Effector memory CD4-positive, alpha-beta T cell (primary cell): ENCODE measurements at places on chromosomes 16 and 17.

GRCh38 chr17:70905796-70906195 lies 736.5 kb downstream of the KCNJ2 start:
- no peak for DNase-seq

DNA sequence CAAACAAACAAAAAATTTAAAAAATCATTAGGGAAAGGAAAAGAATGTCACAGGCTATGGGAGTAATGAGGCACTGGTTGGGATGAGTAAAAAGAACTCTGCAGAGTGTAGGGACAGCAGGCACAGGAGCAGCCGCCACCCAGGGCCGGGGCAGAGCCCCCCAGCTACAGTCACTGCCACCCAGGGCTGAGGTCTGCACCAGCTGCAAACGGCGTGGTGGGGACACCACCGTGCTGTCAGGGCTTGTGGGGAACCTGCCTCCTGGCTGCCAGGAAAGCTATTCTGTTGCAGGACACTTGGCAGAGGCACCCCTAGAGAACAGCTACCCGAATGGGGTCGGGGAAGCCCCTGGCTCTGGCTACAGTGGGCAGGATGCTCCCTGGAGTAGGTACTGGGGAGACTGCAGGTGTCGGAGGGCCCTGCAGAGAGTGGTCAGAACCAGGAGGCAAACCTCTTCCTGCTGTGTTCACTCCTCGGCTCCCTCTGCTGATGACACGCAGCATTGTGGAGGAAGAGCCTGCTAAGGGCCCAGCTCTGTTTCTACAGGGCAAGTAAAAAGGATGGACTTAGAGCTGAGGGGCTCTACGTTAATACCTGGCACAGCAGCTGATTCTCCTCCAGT lies 32.3 kb upstream of the CAPN15 start:
- DNase-seq = no peak

DNA sequence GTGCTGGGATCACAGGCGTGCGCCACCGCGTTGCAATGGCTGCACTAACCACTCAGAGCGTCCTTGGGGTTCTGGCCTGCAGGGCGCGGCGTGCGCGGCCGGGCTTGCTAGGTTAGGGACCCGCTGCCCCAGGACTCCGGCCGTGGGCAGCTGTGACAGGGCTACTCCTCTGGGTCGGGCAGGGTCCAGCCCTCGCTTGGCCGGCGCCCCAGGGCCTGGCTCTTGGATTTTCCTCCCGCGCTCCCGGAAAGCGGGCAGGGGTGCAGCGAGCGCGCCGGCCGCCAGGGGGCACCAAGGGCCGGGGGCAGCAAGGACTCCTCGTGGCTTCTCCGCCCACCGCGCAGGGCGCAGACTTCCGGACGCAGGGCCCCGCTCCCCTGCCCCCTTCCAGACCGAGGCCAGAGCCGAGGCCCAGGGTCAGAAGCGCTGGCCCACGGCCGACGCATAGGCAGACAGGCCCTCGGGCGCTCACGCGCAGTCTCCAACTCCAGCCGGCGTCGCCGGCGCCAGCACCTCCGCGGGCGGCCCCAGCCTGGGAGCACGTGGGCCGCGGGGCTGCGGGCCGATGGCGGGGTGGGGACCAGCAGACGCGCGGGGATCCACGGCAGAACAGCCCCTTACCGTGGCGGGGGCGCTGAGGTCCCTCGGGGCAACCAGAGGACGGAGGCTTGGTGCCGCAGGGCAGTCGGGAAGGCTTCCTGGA lies 355 bp downstream of the TLE7 start:
- DNase-seq = no peak

DNA sequence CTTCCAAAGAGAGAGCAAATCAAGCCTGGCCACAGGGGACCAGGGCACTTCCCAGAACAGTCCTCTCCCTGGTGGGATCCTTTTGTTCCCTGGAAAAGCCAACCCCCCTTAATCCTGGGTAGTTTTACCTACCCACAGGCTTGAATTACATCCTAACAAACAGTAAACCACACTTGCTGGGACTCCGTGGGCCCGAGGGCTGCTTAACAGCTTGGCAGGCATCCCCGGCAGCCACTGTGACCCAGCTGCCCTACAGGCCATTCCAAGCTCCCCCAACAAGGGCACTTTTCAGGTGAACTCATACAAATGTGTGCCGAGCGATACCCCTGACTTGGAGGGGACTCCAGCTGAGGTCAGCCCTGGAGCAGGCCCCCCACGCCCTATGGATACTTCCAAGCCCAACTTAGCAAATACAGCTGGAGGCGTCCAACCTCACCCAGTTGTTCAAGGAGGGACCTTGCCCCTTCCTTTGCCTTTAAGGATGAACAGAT lies 26.4 kb downstream of the ADCY9 start:
- DNase-seq = no peak

- DNase-seq = no peak
Measured at GRCh38 chr17:82053556-82054263, 2.0 kb downstream of the GPS1 start.

- no peak for DNase-seq
Measured at GRCh38 chr16:89410794-89411309, 79.5 kb downstream of the ANKRD11 start.

DNA sequence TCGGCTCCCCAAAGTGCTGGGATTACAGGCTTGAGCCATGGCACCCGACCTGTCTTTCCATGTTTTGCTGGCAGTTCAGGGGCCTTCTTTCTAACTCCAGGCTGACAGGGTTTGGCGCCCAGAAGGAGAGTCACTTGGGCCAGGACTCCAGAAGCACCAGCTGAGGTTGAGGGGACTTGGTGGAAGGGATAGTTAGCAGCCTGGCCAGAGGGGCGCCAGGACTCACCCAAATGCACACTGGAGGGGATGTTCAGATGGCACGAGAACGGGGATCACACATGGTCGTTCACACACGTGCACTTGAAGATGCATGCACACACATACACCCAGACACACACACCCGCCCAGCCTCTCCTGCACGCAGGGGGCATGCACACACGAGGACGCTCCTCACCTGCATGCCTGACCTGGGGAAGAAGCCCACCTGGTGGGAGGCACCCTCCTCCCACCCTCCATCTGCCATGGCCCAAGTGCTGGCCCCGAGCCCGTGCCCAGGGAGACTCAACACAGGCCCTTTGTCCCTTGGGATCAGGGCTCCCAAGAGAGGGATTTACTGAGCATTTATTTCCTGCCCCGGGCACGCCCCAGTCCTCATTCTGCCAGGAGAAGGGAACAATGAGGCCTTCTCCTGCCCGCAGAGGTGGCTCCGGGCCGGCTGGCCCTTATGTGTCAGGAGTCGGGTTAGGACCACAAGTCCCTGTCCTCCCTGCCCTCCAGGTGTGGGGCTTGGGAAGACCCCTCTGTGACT lies 2.3 kb upstream of the PRSS21 start:
- no peak for DNase-seq

GRCh38 chr17:10051112-10051511 lies 146.0 kb upstream of the RCVRN start:
- no peak for DNase-seq

DNA sequence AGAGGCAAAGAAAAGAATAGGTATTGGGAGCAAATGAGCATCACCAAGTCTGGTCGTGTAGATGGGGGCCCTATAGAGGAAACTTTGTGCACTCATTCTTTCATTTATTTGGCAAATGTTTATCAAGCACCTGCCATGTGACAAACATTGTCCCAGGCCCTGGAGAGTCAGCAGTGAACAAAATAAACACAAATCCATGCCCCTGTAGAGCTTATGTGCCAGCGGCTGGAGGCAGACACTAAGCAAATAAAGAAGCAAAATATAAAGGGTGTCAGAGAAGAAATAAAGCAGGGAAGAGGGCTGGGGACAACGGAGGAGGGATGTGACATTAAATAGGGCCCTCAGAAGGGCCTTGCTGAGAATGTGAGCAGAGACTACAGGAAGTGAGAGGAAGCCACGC lies 45.5 kb downstream of the KATNIP start:
- no peak for DNase-seq

GRCh38 chr16:83113317-83113716 lies 486.5 kb downstream of the CDH13 start:
- no peak for DNase-seq

- no peak for DNase-seq
Measured at GRCh38 chr16:69934044-69934443, 17.1 kb upstream of the CLEC18A start.

GRCh38 chr16:23016368-23016767 lies 132.9 kb downstream of the USP31 start:
- DNase-seq = no peak
